ENCODE measurements at places on chromosomes 11 and 22. TPM values are rescaled to one million over a fixed set of nuclear protein-coding genes. Genes with fewer than 3 reads are reported as not detected.

FAM181B gene
- total RNA-seq = 0.05 TPM

SPINDOC gene
- total RNA-seq = 33.3 TPM

- no peak for DNase-seq
These were observed 2.1 kb upstream of the KIAA0930 start for GRCh38 chr22:45242778-45243191.

DNA sequence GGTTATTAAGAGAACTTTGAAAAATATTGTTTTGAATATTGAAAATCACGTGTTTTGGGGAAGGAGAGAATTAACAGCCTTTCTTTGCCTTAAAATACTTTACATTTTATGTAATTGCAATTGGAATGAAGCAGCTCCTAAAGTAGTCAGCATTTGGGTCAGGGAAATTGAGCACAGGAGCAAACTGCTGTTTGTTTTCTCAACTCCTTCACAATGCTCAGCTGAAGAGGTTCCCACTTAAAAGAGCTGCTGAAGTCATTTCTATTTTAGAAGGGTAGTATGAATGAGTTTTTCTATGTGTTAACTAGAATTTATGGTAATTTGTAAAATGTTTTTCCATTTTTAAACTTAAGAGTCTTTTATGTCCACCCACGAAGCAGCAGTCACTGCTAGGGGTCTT, 8.1 kb upstream of the UCP2 start:
- no peak for DNase-seq

NDUFS3 gene
- total RNA-seq = 61.5 TPM

PATE2 gene
- 0.93 TPM for total RNA-seq

- no peak for DNase-seq
These were observed 18.1 kb downstream of the MRGPRD start for GRCh38 chr11:68962527-68963250.

Data from glomerular endothelial cell (primary cell).